Skin of body (tissue), 3 donors: ENCODE measurements at places on chromosomes 16 and 17. TPM values are rescaled to one million over a fixed set of nuclear protein-coding genes. Genes with fewer than 3 reads are reported as not detected.

The ALOX12B gene
- total RNA-seq = 10.9 TPM

The KRTAP4-6 gene
- total RNA-seq = 4.0 TPM

The RAB26 gene
- 1.6 TPM for total RNA-seq

The MLLT6 gene
- total RNA-seq = 23.4 TPM

The BRD7 gene
- 29.2 TPM for total RNA-seq

The NXN gene
- 52.2 TPM for total RNA-seq

The SMG6 gene
- total RNA-seq = 21.1 TPM

The ABCA8 gene
- total RNA-seq = 119 TPM

The CD300LG gene
- total RNA-seq = 2.5 TPM

The ZNF624 gene
- total RNA-seq = 12.8 TPM

The SCRN2 gene
- total RNA-seq = 40.1 TPM

The DOC2A gene
- total RNA-seq = 1.5 TPM

The GGNBP2 gene
- total RNA-seq = 66.1 TPM

The KLHL10 gene
- total RNA-seq = 0.20 TPM

The ERN2 gene
- total RNA-seq = not detected

The KRT25 gene
- 608 TPM for total RNA-seq

The AATK gene
- total RNA-seq = 2.8 TPM

The SNAI3 gene
- total RNA-seq = 0.79 TPM

The SLC12A3 gene
- total RNA-seq = not detected

The C16orf89 gene
- total RNA-seq = 2.0 TPM

The CD300E gene
- 1.2 TPM for total RNA-seq

The FOXJ1 gene
- total RNA-seq = 0.30 TPM

The TPSD1 gene
- total RNA-seq = 1.3 TPM

The FSCN2 gene
- 0.99 TPM for total RNA-seq

The TEKT3 gene
- total RNA-seq = 1.4 TPM

The EPX gene
- 1.9 TPM for total RNA-seq

The HOXB4 gene
- total RNA-seq = 2.6 TPM

The RAB40C gene
- 14.8 TPM for total RNA-seq

The C1QL1 gene
- total RNA-seq = 0.20 TPM

The CCL8 gene
- 3.1 TPM for total RNA-seq

The PRDM7 gene
- not detected for total RNA-seq

The RECQL5 gene
- 22.3 TPM for total RNA-seq

The TNFRSF13B gene
- total RNA-seq = not detected

The LHX1 gene
- total RNA-seq = not detected

The MYLK3 gene
- total RNA-seq = 3.0 TPM

The ZSCAN32 gene
- 8.3 TPM for total RNA-seq

The ANKRD40CL gene
- not detected for total RNA-seq

The TNRC6C gene
- total RNA-seq = 13.6 TPM

The GPR139 gene
- total RNA-seq = not detected

The NAGLU gene
- total RNA-seq = 9.5 TPM

The ADAD2 gene
- total RNA-seq = 0.39 TPM

The FOXN1 gene
- 3.0 TPM for total RNA-seq

The CRYBA1 gene
- total RNA-seq = not detected
